ENCODE measurements at places on chromosomes 13 and 19.

DNA sequence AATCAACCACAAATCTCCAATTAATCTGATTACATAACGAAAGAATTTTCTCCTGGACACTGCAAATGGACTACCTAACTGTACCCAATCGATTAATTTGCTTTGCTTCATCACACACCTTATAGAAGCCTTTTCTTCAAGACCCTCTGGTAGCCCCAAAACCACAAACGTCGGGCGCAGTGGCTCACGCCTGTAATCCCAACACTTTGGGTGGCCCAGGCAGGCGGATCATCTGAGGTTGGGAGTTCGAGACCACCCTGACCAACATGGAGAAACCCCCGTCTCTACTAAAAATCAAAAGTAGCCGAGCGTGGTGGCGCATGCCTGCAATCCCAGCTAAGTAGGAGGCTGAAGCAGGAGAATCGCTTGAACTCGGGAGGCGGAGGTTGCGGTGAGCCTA lies 42.9 kb upstream of the ZNF429 start:
- no peak for DNase-seq

- DNase-seq = no peak
These were observed 46.3 kb downstream of the SIPA1L3 start for GRCh38 chr19:37953171-37953917.

DNA sequence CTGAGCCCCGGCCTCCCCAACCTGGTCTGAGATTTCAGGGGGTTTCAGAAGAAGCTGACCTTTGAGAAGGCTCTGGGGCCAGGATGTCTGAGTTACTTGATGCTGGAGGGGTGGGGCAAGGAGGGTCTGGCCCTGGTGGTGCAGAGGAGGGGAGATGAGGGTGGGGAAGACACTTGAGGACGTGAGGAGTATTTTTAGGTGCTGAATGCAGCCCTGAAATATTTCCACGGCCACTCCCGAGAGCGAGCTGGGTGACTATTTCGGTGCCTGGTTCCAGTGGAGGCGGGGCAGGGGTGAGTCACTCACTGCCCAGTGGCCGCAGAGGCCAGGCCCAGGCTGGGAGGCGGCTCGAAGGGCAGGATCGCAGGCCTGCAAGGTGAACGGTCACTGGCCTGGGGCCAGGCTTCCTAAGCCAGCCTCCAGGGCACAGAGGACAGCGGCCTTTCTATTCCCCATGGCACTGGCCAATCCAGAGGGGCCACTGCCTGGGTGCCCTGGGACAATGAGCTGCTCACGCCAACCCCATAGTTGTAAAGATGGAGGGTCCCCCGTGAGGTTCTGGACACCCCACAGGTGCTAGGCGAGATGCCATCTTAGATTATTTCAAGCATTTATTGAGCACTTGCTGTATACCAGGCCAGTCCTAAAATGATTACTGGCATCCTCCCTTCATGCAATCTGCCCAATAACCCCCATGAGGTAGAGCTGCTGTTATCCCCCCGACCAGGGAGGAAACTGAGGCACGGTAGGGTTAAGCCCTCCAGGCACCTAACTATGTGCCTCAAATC lies 19.7 kb upstream of the JUND start:
- no peak for DNase-seq

- no peak for DNase-seq
These were observed 7.0 kb upstream of the MAP2K2 start for GRCh38 chr19:4130744-4131438.

- DNase-seq = no peak
These were observed 102.7 kb downstream of the DCLK1 start for GRCh38 chr13:36028359-36029025.

DNA sequence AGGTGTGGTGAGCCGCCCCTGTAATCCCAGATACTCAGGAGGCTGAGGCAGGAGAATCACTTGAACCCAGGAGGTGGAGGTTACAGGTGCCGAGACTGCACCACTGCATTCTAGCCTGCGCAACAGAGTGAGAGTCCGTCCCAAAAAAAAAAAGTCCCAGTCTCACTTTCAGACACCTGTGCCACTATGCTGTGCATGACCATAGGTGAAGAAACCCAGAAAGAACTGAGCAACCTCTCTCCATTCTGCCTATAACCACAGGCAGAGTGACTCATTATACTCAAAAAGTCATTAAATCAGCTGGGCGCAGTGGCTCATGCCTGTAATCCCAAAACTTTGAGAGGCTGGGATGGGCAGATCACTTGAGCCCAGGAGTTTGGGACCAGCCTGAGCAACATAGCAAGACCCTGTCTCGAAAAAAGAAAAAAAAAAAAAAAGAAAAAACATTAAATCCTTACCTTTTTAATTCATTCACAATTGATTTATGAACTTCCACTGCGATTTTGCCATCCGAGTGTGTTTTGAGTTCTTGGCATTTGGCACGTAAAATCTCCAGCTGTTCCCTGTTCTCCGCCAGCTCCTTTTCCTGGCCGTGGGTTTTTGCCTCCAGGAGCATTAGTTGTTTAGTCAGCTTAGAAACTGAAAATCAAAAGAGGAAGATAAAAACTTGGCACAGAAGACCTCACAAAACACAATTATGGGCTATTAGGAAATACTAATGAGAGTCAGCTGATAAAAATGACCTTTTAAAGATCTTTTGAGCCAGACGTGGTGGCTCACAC lies 45.5 kb upstream of the SLC7A9 start:
- no peak for DNase-seq

- no peak for DNase-seq
These were observed 6.5 kb downstream of the RNF225 start for GRCh38 chr19:58401840-58402421.

DNA sequence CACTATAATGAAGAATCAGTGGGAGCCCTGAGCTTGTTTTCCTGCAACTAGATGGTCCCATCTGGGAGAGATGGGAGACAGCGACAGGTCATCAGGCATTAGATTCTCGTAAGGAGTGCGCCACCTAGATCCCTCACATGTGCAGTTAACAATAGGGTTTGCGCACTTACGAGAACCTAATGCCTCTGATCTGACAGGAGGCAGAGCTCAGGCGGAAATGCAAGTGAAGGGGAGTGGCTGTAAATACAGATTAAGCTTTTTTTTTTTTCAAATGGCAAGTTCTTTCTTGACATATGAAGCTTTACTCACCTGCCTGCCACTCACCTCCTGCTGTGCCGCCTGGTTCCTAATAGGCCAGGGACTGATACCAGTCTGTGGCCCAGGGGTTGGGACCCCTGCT lies 14.4 kb downstream of the CDC16 start:
- no peak for DNase-seq

DNA sequence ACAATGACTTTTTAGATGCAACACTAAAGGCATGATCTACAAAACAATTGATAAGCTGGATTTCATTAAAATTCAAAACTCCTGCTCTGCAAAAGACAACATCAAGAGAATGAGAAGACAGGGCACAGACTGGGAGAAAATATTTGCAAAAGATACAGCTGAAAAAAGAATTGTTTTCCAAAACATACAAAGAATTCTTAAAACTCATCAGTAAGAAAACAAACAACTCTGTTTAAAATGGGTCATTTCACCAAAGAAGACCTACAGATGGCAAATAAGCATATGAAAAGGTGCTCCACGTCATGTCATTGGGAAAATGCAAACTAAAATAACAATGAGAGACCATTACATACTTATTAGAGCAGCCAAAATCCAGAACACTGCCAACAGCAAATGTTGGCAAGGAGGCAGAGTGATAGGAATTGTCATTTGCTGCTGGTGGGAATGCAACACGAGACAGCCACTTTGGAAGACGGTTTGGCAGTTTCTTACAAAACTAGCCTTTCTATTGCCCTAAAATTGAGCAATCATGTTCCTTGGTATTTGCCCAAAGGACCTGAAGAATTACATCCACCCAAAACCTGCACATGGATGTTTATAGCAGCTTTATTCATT lies 39.2 kb downstream of the FLT1 start:
- DNase-seq = no peak

DNA sequence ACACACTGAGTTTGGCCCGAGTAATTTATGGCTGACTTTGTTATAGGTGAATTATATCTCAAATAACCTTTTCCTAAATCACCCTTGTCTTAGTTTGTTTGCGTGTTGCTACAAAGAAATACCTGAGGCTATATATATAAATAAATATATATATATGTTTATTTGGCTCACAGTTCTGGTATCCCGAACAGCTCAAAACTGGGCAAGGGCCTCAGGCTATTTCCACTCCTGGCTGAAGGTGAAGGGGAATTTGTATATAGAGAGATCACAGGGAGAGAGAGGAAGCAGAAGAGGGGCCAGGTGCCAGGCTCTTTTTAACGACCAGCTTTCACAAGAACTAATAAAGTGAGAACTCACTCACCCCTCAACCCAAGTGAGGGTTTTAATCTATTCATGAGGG lies 159.9 kb upstream of the STARD13 start:
- DNase-seq = no peak

- no peak for DNase-seq
These were observed 160.4 kb downstream of the ZIC5 start for GRCh38 chr13:99811067-99811700.
